Left renal cortex interstitium (tissue), 4 donors: ENCODE measurements at places on chromosomes 6 and 20.

GRCh38 chr6:31304683-31305082 is 32.8 kb upstream of the HLA-C start:
- no peak for DNase-seq

DNA sequence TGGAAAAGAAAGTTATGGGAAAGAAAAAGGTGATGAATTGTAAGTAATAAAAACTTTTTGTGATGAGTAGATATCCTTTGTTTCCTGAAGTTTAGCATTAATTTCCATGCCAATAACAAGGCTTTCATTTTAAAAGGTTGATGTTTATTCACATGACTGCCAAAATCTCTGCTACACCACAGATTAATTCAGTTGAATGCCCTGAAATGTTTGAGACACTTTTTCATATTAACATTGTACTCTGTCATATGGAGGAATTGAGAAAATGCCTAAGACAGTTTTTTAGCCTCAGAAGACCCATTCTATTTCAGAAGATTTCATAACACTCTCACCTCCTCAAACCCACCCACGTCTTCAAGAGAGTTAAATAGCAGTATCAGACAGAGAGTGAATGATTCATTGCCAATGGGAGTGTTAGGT is 115.5 kb downstream of the ADGRG6 start:
- no peak for DNase-seq

DNA sequence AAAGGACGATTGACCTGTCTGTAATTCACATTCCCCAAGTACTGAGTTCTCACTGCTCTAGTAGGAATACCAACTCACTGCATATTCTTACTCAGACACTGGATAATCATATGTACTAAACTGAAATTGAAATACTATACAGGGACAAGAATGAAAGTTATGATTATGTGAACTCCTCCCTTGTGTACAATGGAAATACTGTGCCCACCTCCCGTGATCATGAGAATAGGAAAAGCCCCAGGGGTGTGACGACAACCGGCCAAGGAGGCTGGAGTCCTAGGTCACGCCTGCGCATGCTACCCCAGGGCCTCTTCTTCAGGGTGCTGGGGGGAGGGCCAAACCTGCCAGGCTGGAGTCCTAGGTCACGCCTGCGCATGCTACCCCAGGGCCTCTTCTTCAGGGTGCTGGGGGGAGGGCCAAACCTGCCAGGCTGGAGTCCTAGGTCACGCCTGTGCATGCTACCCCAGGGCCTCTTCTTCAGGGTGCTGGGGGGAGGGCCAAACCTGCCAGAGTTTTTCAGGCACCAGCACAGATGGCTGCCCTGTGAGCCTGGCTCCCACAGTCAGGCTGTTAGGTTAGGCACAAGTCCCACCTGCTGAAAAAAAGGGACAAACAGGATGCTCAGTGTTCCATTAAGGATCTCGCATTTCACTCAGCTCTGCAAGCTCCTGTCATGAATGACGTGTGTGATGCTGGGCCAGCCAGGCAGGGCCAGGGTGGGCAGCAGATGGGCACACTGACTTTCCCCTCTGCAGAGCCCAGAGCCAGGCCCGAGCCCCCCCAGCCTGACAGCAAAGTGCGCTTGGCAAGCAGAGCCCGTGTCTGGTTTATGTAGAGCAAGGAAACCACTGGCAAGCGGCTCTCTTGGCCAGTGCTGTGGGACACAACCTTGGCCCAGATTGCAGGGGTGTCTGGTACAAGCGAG is 107.7 kb downstream of the FOXF2 start:
- DNase-seq, result no peak

DNA sequence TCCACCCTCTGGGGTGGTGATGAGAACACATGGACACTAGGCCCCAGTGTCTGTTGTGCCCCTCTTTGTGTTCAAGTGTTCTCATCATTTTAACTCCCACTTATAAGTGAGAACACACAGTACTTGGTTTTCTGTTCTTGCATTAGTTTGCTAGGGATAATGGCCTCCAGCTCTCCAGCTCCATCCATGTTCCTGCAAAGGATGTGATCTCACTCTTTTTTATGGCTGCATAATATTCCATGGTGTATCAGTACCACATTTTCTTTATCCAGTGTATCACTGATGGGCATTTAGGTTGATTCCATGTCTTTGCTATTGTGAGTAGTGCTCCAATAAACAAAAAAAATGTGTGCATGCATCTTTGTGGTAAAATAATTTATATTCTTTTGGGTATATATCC is 67.4 kb downstream of the RWDD2A start:
- DNase-seq, result no peak

- DNase-seq, result no peak
Measured at GRCh38 chr20:63290136-63290676, 2.8 kb upstream of the COL20A1 start.

DNA sequence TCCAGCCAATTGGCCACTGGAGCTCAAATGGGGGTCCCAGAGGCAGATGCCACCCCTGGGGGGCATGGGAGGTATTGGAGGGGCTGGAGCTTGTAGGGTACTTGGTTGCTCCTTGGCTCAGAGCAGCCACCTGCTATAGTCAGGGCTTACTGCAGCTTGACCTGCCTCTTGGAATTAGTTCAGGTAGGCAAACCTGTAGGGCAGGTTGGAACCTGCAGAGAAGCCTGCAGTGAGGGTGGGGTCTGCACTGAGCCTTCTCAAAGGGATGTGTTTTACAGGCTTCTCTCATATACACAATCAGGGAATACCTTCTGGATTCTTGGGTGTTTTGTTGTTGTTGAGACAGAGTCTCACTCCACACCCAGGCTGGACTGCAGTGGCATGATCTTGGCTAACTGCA is 94.2 kb upstream of the MYL9 start:
- DNase-seq, result no peak

DNA sequence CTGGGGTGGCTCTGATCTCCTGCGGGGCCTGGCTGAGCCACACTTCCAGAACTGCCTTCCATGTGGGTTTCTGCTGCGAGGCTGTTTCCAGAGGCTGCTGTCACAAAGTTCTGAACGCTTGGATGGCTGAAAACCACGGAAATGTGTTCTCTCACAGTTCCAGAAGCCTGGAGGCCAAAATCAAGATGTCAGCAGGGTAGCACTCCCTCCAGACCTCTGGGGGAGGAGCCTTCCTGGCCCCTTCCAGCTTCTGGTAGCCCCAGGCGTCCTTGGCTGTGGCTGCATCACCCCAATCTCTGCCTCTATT is 23.7 kb upstream of the BMP7 start:
- no peak for DNase-seq

GRCh38 chr6:11260249-11261038 is 28.0 kb upstream of the NEDD9 start:
- DNase-seq, result no peak

DNA sequence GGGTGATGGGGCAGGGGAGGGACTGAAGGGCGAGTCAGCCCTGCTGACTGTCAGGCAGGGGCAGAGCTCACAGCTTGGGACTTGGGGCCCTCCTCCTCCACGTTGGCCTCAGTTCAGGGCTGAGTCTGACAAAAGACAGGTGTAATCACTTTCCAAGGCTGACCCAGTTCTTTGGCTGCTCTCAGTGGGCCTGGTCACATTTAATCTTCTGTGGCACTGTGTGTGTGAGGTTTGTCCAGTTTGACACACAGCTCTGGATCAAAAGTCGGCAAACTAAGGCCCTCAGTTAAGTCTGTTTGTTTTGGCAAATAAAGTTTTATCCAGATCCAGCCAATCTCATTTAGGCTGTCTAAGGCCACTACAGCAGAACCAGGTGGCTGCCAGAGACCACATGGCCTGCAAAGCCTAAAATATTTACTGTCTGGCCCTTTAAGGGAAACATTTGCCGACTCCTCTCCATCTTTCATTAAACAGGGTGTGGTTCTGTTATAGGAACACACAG is 5.1 kb upstream of the MAP1LC3A start:
- DNase-seq, result no peak

DNA sequence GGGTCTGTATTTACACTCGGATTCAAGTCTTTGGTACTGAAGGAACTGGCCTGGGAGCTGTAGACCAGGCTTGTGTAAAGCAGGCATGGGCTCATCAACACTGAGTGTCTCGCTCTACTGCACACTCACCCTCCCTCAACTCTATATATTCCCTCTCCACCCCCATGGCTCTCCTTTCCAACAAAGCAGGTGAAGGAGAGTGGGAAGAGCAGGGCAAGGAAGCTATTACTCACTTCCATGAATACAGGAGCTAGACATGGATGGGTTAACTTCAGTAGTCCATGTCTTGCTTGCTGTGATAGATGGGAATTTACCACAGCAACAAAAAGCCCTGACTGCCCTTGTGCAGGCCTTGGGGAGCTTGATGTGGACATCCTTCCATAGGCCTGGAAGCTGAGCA is 20.7 kb upstream of the SLC2A12 start:
- no peak for DNase-seq

- no peak for DNase-seq
Measured at GRCh38 chr6:48318670-48319069, 207.7 kb upstream of the PTCHD4 start.

- no peak for DNase-seq
Measured at GRCh38 chr20:1803932-1804501, 91.2 kb upstream of the SIRPA start.

DNA sequence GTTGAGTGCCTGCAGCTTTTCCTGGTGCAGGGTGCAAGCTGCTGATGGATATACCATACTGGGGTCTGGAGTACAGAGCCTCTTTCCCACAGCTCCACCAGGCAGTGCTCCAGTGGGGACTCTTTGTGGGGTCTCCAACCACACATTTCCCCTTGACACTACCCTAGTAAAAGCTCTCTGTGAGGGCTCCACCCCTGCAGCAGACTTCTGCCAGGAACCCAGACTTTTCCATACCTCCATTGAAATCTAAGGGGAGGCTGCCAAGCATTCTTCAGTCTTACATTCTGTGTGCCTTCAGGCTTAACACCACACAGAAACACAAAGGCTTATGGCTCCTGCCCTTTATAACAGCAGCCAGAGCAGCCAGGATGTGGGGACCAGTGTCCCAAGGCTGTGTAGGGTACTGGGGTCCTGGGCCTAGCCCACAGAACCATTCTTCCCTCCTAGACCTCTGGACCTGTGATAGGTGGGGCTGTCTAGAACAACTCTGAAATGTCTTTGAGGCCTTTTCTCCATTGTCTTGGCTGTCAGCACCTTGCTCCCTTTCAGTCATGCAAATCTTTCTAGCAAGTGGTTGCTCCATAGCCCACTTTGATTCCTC is 65.7 kb downstream of the TBXT start:
- DNase-seq, result no peak

DNA sequence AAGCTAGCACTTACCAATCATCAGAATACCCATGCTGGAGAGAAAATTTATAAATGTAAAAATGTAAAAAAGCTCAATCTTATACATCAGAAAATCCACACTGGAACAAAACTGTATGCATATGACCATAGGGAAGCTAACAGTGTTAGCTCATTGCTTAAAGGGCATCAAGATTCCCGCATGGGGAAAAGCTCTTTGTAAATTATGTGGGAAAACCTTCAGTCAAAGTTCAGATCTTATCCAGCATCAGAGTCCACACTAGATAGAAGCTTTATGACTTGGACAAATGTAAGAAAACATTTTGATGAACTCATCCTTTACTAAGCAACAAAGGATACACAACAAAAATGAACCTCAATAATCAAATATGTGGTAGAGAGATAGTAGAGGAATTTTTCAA is 34.7 kb downstream of the ZKSCAN8 start:
- DNase-seq, result no peak

DNA sequence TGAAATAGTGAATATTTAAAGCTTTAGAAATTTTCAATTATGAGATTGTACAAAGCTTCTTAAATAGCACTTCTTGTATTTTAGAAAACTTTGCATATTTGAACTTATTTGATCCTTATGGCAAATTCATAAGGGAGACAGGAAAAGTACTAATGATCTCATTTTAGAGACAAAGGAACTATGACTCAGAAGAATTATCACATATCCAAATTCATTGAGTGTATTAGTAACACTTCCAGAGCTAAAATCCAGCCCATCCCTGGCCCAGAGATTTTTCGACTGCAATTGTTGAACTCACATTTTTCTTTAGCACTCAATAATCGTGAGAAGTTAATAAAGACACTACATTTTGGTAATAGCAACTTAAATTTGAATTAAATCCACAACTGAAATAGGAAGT is 704.3 kb downstream of the EPM2A start:
- no peak for DNase-seq

DNA sequence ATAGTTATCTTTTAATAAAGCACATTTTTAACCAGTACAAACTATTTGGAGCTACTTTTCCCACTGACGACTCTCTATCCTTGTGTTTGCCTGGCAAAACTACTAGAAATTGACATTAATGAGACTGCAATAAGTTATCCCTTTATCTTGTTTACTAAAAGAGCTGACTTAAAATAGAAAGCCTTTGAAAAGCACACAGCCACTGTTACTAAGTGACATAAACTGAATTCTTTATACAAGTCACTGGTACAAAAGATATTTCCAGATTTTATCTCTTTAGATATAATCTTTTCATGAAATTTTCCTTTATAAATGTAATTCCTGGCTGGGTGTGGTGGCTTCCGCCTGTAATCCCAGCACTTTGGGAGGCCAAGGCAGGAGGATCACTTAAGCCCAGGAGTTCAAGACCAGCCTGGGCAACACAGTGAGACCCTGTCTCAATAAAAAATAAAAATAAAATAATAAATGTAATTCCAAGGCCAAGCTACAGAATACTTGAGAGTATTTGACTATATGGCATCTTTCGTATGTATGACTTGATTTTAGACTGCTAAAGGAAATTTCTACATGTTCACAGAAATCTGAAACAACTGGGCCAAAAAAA is 9.5 kb downstream of the MBOAT1 start:
- no peak for DNase-seq

DNA sequence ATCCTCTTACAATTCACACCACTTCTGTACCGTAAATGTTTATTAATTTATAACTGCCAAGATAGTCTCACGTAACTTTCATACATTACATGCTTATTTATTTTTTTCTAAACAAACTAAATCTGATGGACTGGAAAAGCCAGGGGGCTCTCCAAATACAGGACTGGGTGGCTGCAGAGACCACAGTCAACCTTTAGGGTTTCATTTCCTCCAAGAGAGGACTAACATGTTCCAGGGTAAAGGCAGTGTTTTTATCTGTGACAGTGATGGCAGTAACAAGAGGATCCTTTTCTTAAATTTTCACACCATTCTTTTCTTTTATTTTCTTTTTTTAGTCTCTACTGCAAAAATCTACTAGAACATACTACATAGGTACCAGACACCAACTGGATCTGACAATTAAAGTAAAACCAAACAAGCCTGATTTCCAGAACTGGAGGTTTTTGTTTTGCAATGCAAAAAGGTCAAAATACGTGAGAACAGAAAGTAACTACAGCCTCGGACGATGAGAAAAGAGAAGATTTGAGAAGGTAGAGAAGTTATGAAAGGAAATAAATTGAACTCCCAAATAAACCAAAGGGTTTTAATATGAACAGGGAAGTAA is 1.2 kb downstream of the LMBRD1 start:
- DNase-seq, result no peak

DNA sequence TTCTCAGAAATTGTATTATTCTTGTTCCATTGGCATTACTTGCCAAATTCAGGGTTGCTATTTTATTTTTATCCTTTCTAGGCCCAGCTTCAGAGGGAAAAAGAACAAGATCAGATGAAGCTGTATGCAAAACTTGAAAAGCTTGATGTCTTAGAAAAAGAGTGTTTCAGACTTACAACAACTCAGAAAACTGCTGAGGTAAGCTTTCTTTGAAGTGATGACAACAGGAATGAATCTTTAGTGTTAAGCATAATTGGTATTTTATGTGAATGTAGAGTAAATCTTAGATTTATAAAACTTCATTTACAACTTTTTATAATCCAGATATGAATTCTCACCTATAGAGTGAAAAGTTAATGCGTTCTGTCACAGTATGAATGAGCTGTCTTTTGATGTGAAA is 58.4 kb downstream of the CEP57L1 start:
- no peak for DNase-seq

GRCh38 chr20:63153254-63154221 is 62.4 kb downstream of the YTHDF1 start:
- DNase-seq, result no peak
